ENCODE measurements at places on chromosomes 1 and 21. TPM values are rescaled to one million over a fixed set of nuclear protein-coding genes. Genes with fewer than 3 reads are reported as not detected.

Gene ILDR2
- total RNA-seq: not detected

Gene SPAG17
- not detected for total RNA-seq

Gene SEC16B
- total RNA-seq: 1.8 TPM

Gene RPTN
- total RNA-seq: not detected

Gene KRTAP19-1
- total RNA-seq: not detected

Gene SH2D5
- 0.54 TPM for total RNA-seq

Gene EXO5
- total RNA-seq: 7.0 TPM

Gene RAVER2
- total RNA-seq: 3.6 TPM

Gene TOE1
- 5.8 TPM for total RNA-seq

Gene GCSAML
- not detected for total RNA-seq

Gene FCAMR
- not detected for total RNA-seq

Gene CBS
- total RNA-seq: 47.5 TPM

Gene PPIAL4G
- total RNA-seq: not detected

Gene KRTAP6-3
- total RNA-seq: not detected

Gene F13B
- total RNA-seq: not detected

Gene ANKRD65
- 2.2 TPM for total RNA-seq

Gene GPR153
- total RNA-seq: 7.9 TPM

Gene RXFP4
- not detected for total RNA-seq

Gene MFSD2A
- 5.0 TPM for total RNA-seq

Gene CR1
- total RNA-seq: not detected

Gene TSPEAR
- not detected for total RNA-seq

Gene RAD54L
- total RNA-seq: 4.9 TPM
